Vagina (tissue), 2 donors: ENCODE measurements at places on chromosomes 2 and 18.

GRCh38 chr2:234195516-234195915 lies 145.0 kb downstream of the SPP2 start:
- DNase-seq, result no peak

GRCh38 chr2:75722687-75723086 lies 12.0 kb upstream of the GCFC2 start:
- DNase-seq, result no peak

GRCh38 chr18:70260683-70261082 lies 28.2 kb upstream of the SOCS6 start:
- DNase-seq, result no peak

DNA sequence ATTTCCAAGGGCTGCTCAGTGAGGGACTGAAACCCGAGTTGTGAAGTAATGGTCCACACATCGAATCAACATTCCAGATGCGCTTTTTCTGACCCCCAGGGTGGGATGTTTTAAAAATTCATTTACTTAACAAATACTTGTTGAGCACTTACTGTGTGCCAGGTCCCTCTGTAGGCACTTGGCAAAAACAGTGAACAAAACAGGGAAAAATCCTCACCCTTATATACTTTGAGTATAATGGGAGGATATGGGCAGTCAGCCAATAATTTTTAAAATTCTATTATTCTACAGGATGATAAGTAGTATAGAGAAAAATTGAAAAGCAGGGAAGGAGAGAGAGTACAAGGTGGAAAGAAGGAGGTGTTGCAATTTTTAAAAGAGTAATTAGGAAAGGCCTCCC lies 31.3 kb upstream of the AFTPH start:
- no peak for DNase-seq

- DNase-seq, result no peak
Measured at GRCh38 chr2:96618596-96619283, 19.4 kb downstream of the KANSL3 start.

DNA sequence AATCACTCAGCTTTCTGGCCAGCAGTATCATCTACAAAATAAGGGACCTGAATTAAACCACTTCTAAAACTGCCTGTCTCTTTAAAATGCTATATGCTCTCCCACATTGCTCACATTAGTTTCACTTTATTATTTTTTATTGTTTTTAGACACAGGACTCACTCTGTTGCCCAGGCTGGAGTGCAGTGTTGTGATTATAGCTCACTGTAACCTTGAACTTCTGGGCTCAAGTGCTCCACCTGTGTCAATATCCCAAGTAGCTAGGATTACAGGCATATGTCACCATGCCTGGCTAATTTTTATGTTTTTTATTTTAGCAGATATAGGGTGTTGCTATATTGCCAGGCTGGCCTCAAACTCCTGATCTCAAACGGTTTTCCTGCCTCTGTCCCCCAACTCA lies 591.3 kb upstream of the ZNF804A start:
- DNase-seq, result no peak

- DNase-seq, result no peak
Measured at GRCh38 chr2:234401426-234401825, 95.5 kb downstream of the ARL4C start.
